Activated CD4-positive, alpha-beta T cell treated with anti-CD3 and anti-CD28 coated beads for 4 hours (primary cell): ENCODE measurements at places on chromosomes 4 and X.

GRCh38 chr4:7365462-7366179 lies 69.1 kb downstream of the PSAPL1 start:
- no peak for DNase-seq

- DNase-seq, result no peak
Observed at GRCh38 chr4:77010841-77011354, 61.3 kb downstream of the SEPTIN11 start.

GRCh38 chr4:153257151-153257620 lies 52.9 kb downstream of the TRIM2 start:
- peak; percentile 21 for DNase-seq

GRCh38 chrX:154981116-154981411 lies 41.5 kb downstream of the F8 start:
- no peak for DNase-seq

DNA sequence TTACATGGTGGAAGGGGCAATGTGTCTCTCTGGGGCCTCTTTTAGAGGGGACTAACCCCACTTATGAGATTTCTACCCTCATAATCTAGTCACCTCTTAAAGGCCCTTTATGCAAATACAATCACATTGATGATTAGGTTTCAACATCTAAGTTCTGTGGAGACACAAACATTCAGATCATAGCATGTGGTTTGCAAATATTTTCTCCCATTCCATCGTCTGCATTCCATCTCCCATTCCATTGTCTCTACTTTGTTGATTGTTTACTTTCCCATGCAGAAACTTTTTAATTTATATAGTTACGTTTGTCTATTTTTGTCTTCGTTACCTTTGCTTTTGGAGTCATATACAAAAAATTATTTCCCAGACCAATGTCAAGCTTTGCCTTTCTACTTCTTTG lies 927.5 kb upstream of the INTU start:
- DNase-seq, result no peak
